ENCODE measurements at places on chromosomes 7 and 10.

DNA sequence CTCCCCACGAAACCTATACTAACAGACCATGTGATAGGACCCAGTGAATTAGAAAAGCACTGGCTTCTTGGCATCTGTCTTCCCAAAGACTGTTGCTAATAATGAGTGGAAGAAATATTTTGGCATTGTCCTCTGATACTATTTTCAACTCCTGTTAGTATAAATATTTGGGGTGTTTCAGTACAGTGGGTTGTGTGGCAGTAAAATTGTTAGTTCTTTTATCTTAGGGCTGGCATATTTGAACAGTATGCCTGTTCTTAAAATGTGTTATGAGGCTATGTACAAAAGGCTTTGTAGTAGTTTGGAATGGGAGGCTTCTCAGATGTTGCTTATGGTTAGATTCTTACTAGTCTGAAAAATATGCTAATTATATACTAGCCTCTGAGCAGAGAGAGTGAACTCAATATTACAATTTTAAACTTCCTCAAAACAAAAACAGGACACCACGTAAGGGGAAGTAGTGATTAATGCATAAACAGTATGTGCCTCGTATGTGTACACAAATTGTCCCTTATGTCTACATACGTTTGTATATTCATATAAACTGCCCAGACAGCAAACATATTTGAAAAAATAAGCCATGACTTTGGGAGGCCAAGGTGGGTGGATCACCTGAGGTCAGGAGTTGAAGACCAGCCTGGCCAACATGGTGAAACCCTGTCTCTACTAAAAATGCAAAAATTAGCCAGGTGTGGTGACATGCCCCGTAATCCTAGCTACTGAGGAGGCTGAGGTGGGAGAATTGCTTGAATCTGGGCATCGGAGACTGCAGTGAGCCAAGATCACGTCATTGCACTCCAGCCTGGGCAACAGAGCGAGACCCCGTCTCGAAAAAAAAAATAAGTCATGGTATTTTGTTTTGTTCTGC, 115.4 kb downstream of the ARID5B start:
- no peak for DNase-seq

- DNase-seq: no peak
Measured at GRCh38 chr10:42638821-42639270, 476 bp upstream of the ZNF33B start.

GRCh38 chr7:101102026-101102425, 16.7 kb downstream of the TRIM56 start:
- no peak for DNase-seq

GRCh38 chr7:151060416-151061212, 1.2 kb downstream of the SLC4A2 start:
- no peak for DNase-seq

- no peak for DNase-seq
Measured at GRCh38 chr7:1720326-1720725, 50.2 kb downstream of the ELFN1 start.

DNA sequence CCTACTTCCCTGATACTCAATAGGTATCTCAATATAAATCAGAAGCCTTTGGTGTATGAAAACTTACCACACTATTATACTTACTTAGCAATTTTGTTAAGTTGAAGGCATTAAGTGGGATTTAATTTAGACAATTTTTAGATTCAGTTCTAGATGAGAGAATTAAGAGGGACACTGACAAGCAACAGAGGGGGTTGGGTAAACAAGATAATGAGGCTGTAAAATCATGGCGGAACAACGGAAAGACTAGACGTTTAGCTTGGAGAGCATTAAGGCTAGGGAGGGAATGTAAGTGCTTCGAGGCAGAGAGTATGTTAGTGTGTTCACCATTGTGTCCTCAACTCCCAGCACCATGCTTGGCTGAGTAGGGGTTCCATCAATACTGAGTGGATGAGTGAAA, 71.3 kb downstream of the DENND11 start:
- no peak for DNase-seq

GRCh38 chr10:70974351-70974901, 86.1 kb upstream of the PCBD1 start:
- peak; percentile 7 for DNase-seq

DNA sequence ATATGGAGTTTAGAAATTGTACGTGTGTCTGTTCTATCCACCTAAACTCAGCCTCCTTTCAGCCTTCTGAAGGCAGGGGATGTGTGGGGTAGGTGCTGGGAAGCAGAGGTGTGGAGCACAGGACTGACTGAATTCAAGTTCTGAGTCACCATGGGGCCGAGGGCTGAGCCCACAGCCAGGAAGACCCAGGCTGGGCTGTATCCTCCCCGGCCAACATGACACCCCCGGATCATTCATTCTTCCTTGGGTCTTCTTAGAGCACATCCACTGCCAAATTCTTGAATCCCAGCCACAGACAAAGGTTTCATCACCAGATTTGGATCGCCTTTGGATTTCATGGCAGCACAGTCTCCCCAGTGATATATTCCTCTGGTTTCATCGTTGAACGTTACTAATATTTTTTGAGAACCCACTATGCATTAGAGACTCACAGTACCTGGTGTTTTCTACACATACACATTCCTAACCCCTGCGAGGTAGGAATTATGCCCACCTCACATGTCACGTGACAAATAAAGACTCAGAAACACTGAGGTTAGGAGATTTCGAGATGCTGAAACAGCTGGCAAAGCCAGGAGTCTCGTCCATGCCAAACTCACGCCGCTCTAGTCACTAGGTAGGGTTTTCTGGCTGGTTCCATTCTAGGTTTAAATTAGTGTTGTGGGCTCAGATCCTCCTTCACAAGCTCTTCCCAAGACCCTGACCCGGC, 26.9 kb downstream of the CCDC3 start:
- no peak for DNase-seq

DNA sequence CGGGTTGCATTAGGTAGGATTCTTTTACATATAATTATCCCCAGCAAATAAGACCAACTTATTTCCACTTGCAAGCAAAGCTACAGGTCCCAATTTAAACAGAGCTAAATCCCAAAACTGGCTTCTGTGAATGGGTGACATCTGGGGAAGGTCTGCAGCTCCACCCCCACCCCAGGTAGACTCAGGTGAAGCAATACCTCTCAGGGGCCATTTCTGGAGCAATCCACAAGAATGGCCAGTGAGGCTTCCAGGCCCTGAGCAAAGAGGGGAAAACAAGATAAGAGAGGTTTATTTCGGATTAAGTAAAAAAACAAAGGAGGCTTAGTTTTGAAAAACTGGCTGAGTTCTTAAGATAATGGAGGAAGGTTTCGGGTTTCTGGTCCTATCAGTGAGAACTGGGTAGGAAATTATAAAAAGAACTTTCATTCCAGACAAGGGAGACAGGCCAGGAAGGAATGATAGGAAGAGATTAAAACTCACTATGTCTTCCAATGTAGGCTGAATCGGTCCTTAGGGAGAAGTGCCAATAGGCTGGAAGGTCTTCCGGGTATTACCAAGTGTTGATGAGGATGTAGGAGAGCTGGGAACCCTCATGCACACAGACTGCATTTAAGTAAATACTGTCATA, 25.4 kb downstream of the SH3PXD2A start:
- no peak for DNase-seq

GRCh38 chr7:105229641-105230040, 159.1 kb downstream of the SRPK2 start:
- no peak for DNase-seq

- DNase-seq: no peak
Measured at GRCh38 chr7:110568932-110569331, 522.0 kb upstream of the LRRN3 start.

DNA sequence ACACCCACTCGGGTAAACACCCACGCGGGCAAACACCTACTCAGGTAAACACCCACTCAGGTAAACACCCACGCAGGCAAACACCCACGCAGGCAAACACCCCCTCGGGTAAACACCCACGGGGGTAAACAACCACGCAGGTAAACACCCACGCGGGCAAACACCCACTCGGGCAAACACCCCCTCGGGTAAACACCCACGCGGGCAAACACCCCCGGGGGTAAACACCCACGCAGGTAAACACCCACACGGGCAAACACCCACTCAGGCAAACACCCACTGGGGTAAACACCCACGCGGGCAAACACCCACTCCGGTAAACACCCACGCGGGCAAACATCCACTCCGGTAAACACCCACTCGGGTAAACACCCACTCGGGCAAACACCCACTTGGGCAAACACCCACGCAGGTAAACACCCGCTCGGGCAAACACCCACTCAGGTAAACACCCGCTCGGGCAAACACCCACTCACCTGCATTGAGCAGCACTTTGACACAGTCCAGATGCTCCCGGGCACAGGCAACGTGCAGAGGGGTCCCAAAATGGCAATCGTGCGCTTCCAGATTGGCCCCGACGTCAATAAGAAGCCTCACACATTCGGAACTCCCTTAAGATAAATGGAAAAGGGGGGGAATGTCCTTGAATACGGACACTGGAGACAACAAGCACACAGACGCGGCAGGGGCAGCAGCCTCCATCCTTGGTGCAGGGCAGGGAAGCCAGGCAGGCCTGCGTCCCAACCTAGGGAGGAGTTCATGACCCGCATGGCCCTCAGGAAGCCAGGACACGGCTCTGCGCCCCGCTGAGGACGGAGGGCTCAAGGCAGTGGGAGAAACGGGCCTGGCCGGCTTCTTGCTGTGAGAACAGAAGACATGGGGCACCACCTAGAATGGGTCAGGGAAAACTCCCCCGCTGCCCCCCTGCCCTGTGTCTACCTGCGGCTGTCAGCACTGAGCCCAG, 17.6 kb downstream of the ASB13 start:
- no peak for DNase-seq

GRCh38 chr10:94220717-94221116, 142.0 kb downstream of the NOC3L start:
- no peak for DNase-seq

- no peak for DNase-seq
Measured at GRCh38 chr10:131437556-131438475, 126.3 kb upstream of the TCERG1L start.

- no peak for DNase-seq
Measured at GRCh38 chr7:41809116-41809515, 106.2 kb upstream of the INHBA start.

DNA sequence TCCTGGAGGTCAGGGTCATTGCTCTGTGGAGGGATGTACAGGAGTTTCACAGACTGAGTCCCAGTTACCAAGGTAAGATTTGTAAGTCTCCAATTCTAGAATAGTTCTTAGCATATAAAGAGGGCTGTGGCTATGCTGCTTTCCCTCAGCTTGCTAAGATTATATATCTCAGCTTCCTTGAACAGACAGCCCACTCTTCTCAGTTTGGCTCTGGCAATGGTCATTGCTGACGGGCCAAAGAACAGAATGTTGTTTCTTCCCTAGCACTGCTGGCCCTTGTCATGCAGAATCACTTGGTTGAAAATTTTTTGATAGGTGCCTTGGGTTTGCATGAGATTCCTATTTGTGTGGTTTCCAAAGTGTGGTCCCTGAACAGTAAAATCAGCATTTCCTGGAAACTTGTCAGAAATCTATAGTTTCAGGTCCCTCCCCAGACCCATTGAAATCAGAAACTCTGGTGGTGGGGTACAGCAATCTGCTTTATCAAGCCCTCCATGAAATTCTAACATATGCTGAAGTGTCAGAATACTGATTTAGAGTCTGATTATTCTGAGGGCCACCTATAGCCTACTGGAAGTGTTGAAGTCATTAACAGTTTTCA, 38.2 kb downstream of the NRBF2 start:
- no peak for DNase-seq

GRCh38 chr10:404346-404745, 269.1 kb downstream of the ZMYND11 start:
- peak; percentile 68 for DNase-seq

- no peak for DNase-seq
Measured at GRCh38 chr10:122435212-122435827, 19.1 kb upstream of the ARMS2 start.

DNA sequence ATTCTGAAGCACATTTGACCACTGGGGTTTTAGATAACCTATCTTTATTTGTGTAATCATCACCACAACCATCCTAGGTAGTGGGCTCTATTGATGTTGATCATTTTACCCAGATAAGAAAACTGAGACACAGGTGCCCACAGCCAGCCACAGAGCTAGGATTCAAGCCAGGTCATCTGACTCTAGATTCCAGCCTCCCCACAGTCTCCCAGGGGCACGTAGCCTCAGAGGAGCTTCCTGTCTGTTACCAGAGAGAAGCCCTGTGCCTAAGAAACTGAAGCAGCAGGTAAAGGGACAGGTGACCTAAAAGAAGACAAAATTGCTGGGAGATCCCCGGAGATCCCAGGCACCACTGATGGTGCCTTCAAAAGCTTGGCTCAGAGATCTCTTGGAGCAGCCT, 55.8 kb downstream of the ALOX5 start:
- no peak for DNase-seq

- DNase-seq: no peak
Measured at GRCh38 chr7:156147104-156147503, 334.8 kb upstream of the SHH start.

- DNase-seq: no peak
Measured at GRCh38 chr10:124270530-124271327, 148.0 kb downstream of the OAT start.

GRCh38 chr7:22624781-22625180, 102.2 kb upstream of the IL6 start:
- no peak for DNase-seq

DNA sequence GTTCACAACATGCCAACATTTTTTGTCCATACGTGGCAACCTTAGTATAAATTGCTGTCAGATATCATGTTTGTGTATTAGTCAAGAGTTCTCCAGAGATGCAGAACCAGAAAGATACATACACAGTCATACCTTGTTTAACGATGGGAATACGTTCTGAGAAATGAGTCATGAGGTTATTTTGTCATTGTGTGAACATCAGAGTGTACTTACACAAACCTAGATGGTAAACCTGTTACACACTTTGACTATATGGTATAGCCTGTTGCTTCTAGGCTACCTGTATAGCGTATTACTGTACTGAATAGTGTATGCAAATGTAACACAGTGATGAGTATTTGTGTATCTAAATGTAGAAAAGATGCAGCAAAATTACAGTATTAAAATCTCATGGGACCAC, 22.3 kb downstream of the ZNF518A start:
- no peak for DNase-seq

DNA sequence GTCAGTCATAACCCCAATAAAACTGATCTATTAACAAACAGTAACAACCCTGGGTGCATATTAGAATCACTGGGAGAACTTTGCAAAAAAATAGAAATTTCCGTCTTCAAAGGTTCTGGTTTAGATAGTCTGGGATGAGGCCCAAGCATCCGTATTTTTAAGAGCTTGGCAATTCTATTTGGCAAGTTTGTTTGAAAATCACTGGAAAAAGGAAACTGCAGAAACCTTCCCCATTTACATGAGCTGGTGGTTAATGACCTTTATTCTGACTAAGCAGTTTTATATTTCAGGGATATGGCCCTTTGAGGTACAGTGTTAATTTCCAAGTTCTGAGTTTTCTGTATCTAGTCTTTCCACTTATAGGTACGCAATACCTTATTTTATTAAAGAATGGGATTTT, 115.8 kb upstream of the PRR15 start:
- DNase-seq: no peak

GRCh38 chr7:154857728-154858681, 144.9 kb downstream of the PAXIP1 start:
- no peak for DNase-seq

- DNase-seq: no peak
Measured at GRCh38 chr10:58989486-58990039, 186.9 kb upstream of the PHYHIPL start.

GRCh38 chr10:21677551-21677950, 143.5 kb downstream of the MLLT10 start:
- no peak for DNase-seq

GRCh38 chr7:131021902-131022301, 287.9 kb upstream of the KLF14 start:
- DNase-seq: no peak

GRCh38 chr7:101216860-101217387, 457 bp downstream of the PLOD3 start:
- no peak for DNase-seq

GRCh38 chr10:117960345-117960935, 86.3 kb downstream of the RAB11FIP2 start:
- no peak for DNase-seq
